Activated CD4-positive, alpha-beta memory T cell treated with anti-CD3 and anti-CD28 coated beads, Interleukin-2, amount 10 ng/mL, durations not matched to agents 7 days and 5 days (primary cell): ENCODE measurements at places on chromosomes 16 and 17. TPM values are rescaled to one million over a fixed set of nuclear protein-coding genes. Genes with fewer than 3 reads are reported as not detected.

The KRTAP17-1 gene
- not detected for total RNA-seq

The SP2 gene
- total RNA-seq: 24.6 TPM

The TSR3 gene
- total RNA-seq: 46.0 TPM

The HS3ST3B1 gene
- 28.9 TPM for total RNA-seq

The CD300LB gene
- not detected for total RNA-seq

The MYH11 gene
- 0.08 TPM for total RNA-seq

The ANKFN1 gene
- not detected for total RNA-seq

The HAP1 gene
- 0.05 TPM for total RNA-seq

The SHISA9 gene
- total RNA-seq: 0.08 TPM

The KRTAP4-4 gene
- not detected for total RNA-seq

The KRTAP1-5 gene
- total RNA-seq: not detected

The SLC35G6 gene
- not detected for total RNA-seq

The ALG1 gene
- 18.7 TPM for total RNA-seq

The HOXB8 gene
- total RNA-seq: not detected

The TLCD3A gene
- total RNA-seq: 8.2 TPM

The OR1A1 gene
- not detected for total RNA-seq

The KCNJ12 gene
- not detected for total RNA-seq

The LPCAT2 gene
- total RNA-seq: 1.6 TPM

The RASD1 gene
- 2.0 TPM for total RNA-seq

The AURKB gene
- 160 TPM for total RNA-seq

The PYDC1 gene
- not detected for total RNA-seq

The KCNJ2 gene
- not detected for total RNA-seq

The EFCAB13 gene
- total RNA-seq: 5.7 TPM

The HOXB5 gene
- total RNA-seq: 0.20 TPM

The TOM1L1 gene
- total RNA-seq: 0.86 TPM

The IRX3 gene
- 1.2 TPM for total RNA-seq

The TEX2 gene
- total RNA-seq: 12.4 TPM

The KRT32 gene
- total RNA-seq: not detected

The FOXL1 gene
- total RNA-seq: not detected

The NPIPA7 gene
- 4.3 TPM for total RNA-seq

The AGRP gene
- total RNA-seq: not detected

The CCL1 gene
- 4.8 TPM for total RNA-seq

The KRTAP2-3 gene
- not detected for total RNA-seq

The FSCN2 gene
- 0.50 TPM for total RNA-seq

The ACAP1 gene
- total RNA-seq: 682 TPM

The SLC13A2 gene
- total RNA-seq: not detected

The NOMO2 gene
- 125 TPM for total RNA-seq

The IGFBP4 gene
- 28.4 TPM for total RNA-seq

The NAGS gene
- 1.5 TPM for total RNA-seq

The SF3B3 gene
- total RNA-seq: 329 TPM

The TOX3 gene
- not detected for total RNA-seq

The CAPNS2 gene
- total RNA-seq: not detected

The NDRG4 gene
- 1.2 TPM for total RNA-seq

The TM4SF5 gene
- total RNA-seq: not detected

The LDAF1 gene
- 15.8 TPM for total RNA-seq

The ZNF768 gene
- total RNA-seq: 5.9 TPM

The TBC1D3C gene
- not detected for total RNA-seq

The NBR1 gene
- 68.1 TPM for total RNA-seq

The KRTAP3-1 gene
- total RNA-seq: not detected

The FBXW10 gene
- total RNA-seq: not detected

The MYH4 gene
- not detected for total RNA-seq

The KRT222 gene
- not detected for total RNA-seq
